ENCODE measurements at places on chromosomes 1 and 21. TPM values are rescaled to one million over a fixed set of nuclear protein-coding genes. Genes with fewer than 3 reads are reported as not detected.

DNA sequence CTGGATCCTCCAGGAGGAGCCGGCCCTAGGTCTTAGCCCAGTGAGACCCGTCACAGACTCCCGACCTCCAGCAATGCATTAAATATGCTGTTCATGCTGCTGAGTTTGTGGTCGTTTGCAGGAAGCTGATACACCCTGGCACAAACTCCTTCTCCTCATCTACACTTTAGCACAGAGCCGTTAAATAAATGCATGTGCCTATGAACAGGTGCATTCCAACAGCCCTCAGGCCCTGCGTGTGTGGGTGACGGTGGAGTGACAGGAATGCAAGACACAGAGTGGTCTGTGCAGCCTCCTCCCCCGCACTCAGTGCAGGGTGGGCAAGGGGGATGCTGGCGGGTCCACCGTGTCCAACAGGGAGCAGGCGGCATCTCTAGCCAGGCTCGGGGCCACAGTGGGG, 106.6 kb upstream of the TMPRSS2 start:
- DNase-seq, result no peak

- DNase-seq, result no peak
Observed at GRCh38 chr1:70897273-70897672, 150.3 kb downstream of the PTGER3 start.

GRCh38 chr1:175968486-175969172, 225.2 kb upstream of the TNR start:
- DNase-seq, result no peak

DNA sequence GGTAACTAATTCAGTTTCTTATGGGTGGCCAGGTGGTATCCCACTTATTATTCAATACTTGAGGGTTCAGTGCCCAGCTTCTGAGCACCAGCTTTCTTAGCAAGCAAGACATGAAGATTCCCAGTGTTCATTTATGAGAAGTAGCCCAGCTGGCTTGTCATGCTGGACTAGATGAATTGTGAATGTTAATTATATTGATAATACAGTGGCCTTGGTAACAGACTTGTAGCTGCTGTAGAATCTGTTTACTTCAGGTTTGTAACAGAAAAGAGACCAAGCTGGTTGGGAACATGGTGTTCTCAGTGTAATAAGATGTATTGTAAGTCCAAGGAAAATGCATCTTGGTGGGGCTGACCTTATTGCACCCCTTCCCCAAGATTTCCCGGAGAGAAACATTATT, 10.1 kb downstream of the AHCYL1 start:
- no peak for DNase-seq

DNA sequence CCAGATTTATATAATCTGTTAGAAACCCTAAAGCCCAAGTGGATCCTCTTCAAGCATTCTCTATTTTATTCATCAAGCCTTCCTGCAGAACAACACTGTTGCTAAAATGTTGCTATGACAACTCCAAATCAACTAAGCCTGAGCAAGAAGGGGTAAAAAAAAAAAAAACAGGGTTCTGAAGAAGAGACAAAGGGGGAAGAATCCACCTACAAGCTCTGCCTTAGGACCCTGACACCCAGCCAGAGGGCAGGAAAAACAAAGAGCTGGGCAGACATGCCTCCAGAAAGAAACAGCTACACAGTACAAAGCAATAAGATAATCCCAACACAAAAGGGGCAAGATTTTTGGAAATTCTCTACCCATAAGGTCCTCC, 1.3 kb downstream of the USF1 start:
- DNase-seq, result no peak

GRCh38 chr1:239456788-239457187, 70.4 kb downstream of the CHRM3 start:
- DNase-seq, result no peak

GRCh38 chr1:180188684-180189175, 34.1 kb downstream of the QSOX1 start:
- DNase-seq, result no peak

GRCh38 chr1:21952786-21953520, 15.8 kb upstream of the HSPG2 start:
- no peak for DNase-seq

- no peak for DNase-seq
Observed at GRCh38 chr1:972726-973458, 6.6 kb downstream of the PLEKHN1 start.

DNA sequence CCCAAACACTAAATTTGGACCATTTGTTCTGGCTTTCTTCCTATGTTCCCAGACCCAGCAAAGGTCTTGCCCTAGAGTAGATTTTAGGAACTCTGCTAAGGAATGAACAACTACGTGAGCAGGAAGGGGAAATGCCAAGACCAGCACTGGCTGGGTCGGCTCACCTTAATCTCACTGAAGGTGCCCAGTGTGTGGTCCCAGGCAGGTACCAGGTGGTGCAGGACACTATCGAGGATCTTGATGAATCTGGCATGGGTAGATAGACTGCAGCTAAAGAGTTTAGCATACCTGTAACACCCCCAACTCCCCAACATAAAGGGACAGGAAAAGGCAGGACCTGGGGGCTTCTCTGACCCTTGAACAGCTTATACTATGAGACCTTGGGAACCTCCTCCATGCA, 3.0 kb downstream of the HECTD3 start:
- DNase-seq, result no peak

GRCh38 chr1:43731867-43732531, 24.7 kb downstream of the ST3GAL3 start:
- no peak for DNase-seq

- no peak for DNase-seq
Observed at GRCh38 chr1:97350241-97350640, 570.6 kb downstream of the DPYD start.

DNA sequence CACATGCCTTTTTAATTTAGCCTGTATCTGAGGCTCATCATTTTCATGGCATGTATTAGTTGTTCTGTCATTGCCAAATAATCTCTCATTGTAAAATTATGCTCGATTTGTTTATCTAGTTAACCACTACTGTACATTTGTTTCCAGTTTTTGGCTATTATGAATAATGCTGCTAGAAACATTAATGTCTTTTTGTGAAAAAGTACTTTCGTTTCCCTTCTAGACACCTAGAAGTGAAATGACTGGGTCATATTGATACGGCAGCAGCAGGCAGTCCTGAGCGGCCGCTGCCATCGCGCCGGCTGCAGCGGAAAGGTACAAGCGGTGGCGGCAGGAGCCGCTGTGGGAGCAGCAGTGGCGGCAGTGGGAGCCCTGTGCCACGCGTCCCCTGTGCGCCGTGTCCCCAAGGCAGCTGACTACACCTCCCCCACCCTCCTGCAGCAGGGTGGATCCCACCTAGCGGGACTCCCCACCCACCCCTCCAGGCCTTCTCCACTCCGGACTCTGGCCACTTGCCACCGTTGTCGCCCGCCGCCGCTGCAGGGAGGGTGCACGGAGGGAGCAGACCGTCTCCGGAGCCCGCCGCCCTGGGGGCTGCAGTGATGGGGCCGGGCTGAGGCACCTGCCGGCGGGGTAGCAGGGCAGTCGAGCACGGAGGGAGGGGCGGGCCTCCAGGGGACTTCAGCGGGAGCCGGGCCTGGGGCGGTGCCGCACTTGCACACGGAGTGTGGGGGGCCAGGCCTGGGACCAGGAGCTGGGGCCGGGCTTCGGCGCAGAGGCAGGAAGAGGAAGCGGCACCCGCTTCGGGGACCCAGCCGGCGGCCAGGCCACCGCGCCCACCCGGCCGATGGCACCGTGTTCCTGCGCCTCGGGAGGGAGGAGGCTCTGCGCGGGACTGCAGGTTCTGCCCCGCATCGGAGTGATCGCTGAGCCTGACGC, 66.8 kb upstream of the RGS7 start:
- peak; percentile 27 for DNase-seq

- DNase-seq, result peak; percentile 93
Observed at GRCh38 chr1:164558461-164559341, at the start of gene PBX1. PBX1 (plus strand) TSS chr1:164559184.

- no peak for DNase-seq
Observed at GRCh38 chr1:119737040-119737682, 25.4 kb downstream of the PHGDH start.

- no peak for DNase-seq
Observed at GRCh38 chr1:91787919-91788318, 98.0 kb downstream of the TGFBR3 start.

DNA sequence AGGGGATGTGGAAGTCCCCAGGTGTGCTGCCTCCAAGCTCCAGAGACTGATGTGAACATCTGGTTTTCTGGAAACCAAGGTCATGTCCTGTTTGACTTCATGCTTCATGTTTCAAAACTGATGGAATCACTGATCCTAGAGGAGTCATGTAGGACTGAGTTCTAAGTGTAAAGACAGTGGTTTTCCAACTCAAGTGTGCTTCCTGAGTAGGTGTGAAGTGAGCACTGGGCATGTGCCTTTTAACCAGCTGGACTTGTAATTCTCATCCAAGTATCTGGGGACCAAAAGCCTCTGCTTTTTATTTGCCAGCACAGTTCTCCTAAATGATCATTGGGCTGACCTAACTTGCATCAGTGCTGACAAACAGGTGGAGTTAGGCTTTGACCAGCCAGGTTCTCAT, 36.9 kb downstream of the ABCA4 start:
- DNase-seq, result no peak

DNA sequence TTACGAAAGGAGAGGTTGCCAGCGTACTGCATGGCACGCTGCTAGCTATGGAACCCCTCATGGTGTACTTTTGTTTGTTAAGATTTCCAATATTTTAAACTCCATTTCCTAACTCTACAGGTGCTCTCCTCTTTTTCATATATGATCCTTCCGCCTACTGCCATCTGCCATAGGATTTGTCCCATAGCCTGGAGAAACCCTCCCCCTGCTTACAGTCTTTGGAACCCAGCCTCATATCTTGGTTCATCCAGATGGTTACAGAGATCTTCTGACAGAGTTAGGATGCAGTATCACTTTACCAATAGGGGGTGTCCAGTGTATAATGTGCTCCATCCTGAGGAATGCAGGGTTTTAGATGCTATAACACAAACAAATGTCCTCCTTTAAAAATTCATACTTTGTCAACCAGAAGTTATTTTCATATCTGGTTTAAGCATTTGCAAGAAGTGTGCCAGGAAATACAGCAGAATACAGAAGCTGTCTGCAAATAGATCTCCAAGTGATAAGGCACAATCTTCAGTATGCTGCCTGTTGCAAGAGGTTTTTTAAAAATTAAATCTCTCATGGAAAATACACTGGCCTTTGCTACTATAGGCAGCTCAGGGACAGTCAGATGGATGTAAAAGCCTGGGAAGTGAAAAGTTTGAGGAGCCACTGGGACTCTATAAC, 377.8 kb downstream of the KCNH1 start:
- DNase-seq, result no peak

- DNase-seq, result no peak
Observed at GRCh38 chr1:78227705-78228635, 182.2 kb downstream of the GIPC2 start.

GRCh38 chr21:19603011-19603593, 1199.5 kb upstream of the TMPRSS15 start:
- no peak for DNase-seq

DNA sequence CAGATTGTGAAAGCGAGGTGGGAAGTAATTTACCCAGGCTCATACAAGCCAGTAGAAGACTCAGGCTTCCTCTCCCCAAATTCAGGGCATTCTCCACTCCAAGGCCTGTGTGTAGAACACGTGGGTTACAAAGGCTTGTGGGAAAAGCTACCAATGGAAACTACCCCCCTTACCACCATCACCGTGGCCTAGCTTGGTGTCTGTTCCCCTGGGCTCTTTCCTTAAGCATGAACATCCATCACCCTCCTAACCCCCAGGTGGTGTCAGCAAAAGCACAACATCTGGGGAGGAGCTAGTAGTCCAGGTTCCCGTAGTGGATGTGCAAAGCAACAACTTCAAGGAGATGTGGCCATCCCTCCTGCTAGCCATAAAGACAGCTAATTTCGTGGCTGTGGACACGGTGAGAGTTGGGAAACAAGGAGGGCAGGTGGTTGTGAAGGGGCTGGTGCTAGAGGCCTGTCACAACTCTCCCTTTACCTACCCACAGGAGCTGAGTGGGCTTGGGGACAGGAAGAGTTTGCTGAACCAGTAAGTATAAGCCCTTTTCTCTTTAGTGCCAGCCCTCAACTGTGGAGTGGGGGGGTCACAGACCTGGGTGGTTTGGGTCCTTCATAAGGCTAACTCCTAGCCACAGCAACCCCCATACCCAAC, 701 bp upstream of the MUTYH start:
- no peak for DNase-seq

DNA sequence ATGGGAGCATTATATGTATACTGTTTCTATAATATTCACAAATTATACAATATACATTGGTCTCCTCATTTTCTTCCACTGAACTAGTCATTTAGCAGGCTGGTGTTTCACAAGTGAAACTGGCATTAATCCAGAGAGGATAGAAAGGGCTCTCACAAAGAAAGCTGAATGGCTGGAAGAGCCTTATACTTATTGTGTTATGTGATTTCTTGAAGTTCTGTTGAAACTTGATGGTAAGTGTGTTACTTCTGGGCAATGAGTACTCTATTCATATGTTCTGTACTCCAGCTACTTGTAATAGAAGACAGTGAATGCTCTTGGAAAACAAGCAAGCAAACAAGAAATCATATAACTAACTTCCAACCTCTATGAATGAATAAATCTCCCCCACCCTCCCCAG, 14.9 kb downstream of the STX12 start:
- no peak for DNase-seq

DNA sequence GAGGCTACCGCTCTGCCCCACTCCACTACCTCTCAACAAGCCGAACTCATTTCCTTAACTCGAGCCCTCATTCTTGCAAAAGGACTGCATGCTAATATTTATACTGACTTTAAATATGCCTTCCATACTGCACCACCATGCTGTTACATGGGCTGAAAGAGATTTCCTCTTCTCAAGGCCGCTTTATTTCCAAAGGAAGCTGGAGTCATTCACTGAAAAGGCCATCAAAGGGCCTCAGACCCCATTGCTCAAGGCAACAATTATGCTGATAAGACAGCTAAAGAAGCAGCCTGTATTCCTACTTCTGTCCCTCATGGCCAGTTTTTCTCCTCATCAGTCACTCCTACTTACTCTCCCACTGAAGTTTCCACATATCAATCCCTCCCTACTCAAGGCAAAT, 6.9 kb upstream of the HPDL start:
- no peak for DNase-seq

ADAM30 gene
- polyA plus RNA-seq, result not detected

PRDM16 gene
- 6.9 TPM for polyA plus RNA-seq

KCNJ9 gene
- polyA plus RNA-seq, result 0.14 TPM

DAP3 gene
- 99.7 TPM for polyA plus RNA-seq

FBLIM1 gene
- 53.2 TPM for polyA plus RNA-seq

IVL gene
- 0.33 TPM for polyA plus RNA-seq

VASH2 gene
- polyA plus RNA-seq, result 26.7 TPM

FCRL1 gene
- 0.11 TPM for polyA plus RNA-seq

PRKACB gene
- polyA plus RNA-seq, result 54.2 TPM

COL24A1 gene
- 2.4 TPM for polyA plus RNA-seq

ATP1B1 gene
- polyA plus RNA-seq, result 555 TPM

SELE gene
- 0.82 TPM for polyA plus RNA-seq

Data from left renal cortex interstitium (tissue), 4 donors.